ENCODE measurements at places on chromosomes 4 and X.

DNA sequence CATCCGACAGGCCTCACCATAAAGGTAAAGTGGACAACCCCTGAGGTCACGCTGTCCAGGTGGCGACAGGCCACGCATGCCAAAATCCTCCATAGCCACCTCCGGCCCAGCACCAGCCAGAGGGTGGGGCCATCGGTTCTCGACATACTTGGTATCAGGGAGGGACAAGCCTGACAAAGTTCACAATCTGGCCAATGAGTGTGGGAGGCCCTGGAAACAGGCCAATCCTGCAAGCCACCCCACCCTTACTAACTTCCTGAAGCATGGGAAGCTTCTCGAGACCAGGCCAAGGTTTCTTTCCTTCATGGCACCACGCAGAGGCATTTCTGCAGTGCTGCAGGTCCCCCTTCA lies 73.8 kb downstream of the MTMR1 start:
- DNase-seq = no peak

- DNase-seq = no peak
Measured at GRCh38 chr4:169690787-169691186, 67.0 kb downstream of the HPF1 start.

GRCh38 chr4:70711599-70711998 lies 10.2 kb upstream of the RUFY3 start:
- no peak for DNase-seq

DNA sequence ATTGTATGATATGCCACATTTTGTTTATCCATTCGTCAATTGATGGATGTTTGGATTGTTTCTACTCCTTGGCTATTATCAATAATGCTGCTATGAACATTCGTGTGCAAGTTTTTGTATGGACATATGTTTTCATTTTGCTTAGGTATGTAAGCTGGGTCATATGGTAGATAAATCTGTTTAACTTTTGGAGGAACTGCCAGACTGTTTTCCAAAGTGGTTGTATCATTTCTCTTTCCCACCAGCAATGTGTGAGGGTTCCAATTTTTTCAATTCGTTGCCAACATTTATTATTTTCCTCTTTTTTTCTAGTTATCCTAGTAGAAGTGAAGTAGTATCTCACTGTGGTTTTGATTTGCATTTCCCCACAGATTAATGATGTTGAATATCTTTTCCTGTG lies 71.8 kb downstream of the DIAPH2 start:
- DNase-seq = no peak

DNA sequence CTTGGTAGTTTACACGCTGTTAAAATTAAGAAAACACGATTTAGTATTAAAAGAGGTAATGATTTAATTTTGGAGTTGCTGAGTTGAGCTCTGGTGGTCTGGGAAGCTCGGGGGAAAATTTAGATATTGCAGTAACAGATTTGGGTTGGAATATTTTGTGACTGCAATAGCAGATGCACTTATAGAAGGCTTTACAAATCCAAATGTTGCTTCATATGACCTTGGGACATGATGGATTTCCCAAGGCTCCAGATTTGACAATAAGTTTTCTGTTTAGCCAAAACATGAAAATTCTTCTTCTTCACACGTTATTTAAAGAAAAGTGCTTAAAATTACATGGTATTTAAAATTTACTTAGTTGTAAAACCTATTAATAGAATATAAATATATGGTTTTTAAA lies 302.0 kb downstream of the SPRY1 start:
- DNase-seq = no peak

DNA sequence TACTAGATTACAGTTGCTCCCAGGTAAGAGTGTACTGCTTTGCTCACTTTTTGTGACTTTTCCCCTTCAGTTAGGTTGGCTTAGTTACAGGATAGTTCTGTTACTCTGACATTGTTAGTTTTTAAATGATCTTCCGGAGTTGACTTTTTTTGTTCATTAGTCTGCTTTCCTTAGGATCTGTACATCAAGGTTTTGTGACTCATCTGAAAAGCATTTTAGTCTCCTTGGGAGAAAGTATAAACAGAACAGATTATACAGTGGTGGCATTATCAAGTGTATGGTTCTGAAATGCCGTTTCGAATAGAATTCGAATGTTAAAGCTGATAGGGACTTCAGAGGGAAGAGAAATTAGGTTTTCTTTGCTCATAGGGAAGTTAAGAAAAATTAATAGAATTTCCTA lies 63.3 kb downstream of the USP9X start:
- DNase-seq = no peak

DNA sequence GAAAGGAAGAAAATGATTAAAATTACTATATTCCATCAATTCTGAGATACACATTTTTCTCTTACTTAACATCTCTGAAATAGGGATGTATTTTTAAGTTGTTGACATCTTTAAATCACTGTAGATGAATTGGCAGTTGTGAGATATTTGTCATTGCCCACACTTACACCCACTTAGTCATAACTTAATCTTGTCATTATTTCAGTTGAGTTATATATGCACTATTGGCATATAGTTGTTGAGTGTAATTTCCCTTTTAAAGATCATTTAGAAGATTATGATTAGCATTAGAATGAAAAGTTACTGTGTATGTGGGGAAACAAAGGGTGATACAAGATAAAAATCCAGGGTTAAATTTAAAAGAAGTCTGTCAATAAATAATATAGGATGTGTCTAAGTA lies 2.2 kb downstream of the AIMP1 start:
- no peak for DNase-seq

- no peak for DNase-seq
Measured at GRCh38 chrX:41604177-41604576, 84.6 kb upstream of the GPR34 start.

DNA sequence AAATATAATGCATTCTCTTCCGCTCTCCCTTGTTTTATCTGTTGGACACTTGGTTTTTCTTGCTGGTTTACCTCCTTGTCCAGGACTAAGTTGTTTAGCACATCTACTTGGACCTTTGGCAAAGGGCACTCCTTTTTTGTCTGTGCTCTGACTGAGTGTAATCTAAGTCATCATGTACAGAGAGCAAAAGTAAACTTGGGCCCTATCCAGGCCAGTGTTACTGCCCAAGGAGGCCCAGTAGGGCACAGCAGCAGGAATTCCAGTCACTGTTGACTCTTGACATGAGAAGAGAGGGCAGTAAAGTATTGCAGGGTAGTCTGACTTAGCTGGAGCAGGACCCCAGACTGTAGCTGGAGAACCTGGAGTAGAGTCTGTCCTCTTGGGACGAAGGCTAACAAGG lies 445.5 kb downstream of the ZIC3 start:
- DNase-seq = no peak

DNA sequence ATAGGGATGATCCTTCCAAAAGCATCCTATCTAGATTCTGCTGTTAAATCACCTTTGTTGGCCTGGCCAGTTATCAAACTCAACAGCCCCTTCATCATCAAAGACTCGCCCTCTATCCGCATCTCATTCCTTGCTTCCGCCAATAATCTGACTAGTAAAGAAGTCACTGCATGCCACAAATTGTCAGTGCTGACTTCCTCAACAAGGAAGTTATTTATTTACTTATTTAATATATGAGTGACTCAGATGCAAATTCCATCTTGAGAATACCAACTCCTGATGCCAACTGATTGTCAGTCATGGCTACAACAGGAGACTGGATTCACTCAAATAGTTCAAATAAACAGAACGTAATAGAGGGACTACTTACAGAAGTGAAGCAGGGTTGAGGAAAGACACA lies 283.8 kb downstream of the TRIML1 start:
- DNase-seq = no peak

DNA sequence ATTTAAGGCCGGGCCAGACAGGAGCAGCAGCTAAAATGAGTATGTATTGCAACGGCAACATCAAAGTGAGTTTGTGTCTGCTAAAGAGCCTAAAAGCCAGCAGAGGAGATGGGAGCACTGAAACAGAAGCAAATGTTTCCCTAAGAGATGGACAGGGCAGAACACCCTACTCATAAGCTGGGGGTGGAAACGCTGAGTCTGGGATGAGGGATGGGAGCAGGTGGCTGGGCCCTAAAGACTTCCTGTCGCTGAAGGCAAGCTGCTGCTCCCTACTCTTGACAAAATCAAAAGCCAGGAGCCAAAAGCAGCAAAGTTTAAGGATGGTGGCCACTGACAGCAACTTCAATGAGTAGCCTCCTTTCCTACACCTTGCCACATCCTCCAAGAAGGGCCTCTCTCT lies 40.6 kb upstream of the NAP1L5 start:
- no peak for DNase-seq

DNA sequence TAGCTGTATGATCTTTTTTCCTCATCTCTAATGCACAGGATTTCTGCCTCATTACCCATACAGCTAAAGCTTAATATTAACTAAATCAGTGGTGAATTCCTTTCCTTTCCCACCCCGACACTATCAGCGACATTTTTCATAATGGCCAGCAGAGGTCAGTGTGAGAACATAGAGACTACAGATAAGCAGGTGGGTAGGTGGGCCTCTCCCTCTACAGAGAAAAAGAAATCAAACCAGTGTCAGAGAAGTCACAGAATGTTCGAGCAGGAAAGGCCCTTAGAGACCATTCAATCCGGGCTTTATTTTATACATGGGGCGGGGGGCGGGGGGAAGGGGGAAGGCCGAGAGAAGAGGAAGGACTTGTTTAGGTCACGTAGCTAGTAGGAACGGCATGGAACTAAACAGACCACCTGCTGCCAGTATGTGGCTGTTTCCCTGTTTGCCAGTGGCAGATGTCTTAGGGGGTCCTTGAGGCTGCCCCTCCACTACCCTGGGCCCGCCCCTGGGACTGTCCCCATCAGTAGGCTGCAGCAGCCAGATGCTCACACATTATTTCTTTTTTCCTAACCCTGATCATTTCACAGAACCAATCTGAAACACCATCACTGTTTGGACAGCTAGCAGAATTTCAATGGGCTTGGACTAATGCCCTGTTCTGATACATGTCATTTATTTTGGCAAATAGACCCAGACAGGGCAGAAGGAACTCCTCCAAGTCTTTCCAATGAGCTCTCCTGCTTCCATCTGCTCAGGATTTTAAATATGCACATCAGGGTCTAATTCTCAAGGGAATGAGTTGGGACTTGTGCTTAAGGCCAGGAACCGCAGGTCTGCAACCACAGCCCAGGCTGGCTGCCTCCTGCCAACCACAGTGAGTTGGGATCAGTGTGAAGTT lies 133.4 kb downstream of the ATG4A start:
- DNase-seq = peak; percentile 21

DNA sequence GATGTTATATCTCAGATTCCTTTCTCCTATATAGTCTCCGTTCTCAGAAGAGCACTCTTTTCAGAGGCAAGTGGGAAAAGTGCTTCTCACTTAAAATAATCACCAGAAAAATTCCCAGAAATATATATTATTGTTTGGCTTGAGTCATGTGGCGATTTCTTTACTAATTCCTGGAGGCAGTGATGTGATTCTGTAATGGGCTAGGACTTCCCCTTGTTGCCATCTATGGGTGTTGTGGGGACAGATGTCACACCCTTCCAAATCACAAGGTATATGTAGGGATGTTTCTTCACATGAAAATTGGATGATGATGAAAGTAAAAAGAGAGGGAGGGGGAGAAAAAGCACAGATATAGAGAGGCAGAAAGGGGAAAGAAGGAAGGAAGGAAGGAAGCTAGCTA lies 553.4 kb downstream of the PPP4R3C start:
- no peak for DNase-seq
